Occipital lobe (tissue), 3 donors: ENCODE measurements at places on chromosomes 6 and 20. TPM values are rescaled to one million over a fixed set of nuclear protein-coding genes. Genes with fewer than 3 reads are reported as not detected.

TNFRSF21 gene
- 42.6 TPM for total RNA-seq

SYNDIG1 gene
- 32.6 TPM for total RNA-seq

CRISP2 gene
- not detected for total RNA-seq

SPATA25 gene
- 1.7 TPM for total RNA-seq

TP53TG5 gene
- total RNA-seq, result not detected
